ENCODE measurements at places on chromosomes 3 and 15.

- no peak for DNase-seq
These were observed 304.9 kb upstream of the ADAMTS9 start for GRCh38 chr3:64992530-64993285.

GRCh38 chr3:31634476-31634875, 101.8 kb downstream of the STT3B start:
- DNase-seq = no peak

DNA sequence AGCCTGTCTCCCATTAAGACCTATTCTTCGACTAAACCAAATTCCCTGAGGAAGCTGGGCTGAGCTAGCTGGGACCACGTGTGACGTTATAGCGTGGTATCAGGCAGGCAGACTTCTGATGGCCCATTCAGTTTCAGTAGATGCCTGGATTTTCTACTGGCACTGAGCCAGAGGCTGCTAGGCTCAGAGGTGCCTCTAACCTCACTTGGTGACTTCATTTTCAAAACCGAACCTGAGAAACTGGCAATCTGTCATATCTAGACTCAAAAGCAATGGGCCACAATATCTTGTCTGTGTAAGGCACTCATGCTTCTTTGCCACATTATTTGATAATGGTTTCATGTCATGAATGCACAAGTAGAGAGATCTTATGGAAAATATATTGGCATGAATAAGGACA, 352.1 kb upstream of the AZI2 start:
- DNase-seq = peak; percentile 2

DNA sequence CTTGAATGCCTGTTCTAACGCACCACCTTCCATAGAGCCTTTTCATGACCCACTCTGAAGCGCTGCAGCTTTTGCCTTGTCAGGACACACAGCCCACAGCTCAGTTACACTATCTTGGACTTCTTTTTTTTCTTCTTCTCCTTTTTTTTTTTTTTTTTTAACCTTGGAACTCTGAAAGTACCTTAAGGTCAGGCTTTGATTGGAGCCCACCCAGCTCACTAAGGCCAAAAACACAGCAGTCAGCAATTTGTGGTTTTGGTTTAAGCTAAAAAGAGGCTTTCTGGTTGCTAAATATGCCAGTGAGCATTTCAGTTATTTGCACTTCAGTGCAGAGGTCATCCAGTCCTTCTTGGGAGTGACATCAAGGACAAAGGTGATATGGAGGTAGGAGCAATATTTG, 1.7 kb downstream of the SLC25A20 start:
- DNase-seq = no peak

- no peak for DNase-seq
These were observed 187.8 kb downstream of the SHOX2 start for GRCh38 chr3:157918402-157918801.

DNA sequence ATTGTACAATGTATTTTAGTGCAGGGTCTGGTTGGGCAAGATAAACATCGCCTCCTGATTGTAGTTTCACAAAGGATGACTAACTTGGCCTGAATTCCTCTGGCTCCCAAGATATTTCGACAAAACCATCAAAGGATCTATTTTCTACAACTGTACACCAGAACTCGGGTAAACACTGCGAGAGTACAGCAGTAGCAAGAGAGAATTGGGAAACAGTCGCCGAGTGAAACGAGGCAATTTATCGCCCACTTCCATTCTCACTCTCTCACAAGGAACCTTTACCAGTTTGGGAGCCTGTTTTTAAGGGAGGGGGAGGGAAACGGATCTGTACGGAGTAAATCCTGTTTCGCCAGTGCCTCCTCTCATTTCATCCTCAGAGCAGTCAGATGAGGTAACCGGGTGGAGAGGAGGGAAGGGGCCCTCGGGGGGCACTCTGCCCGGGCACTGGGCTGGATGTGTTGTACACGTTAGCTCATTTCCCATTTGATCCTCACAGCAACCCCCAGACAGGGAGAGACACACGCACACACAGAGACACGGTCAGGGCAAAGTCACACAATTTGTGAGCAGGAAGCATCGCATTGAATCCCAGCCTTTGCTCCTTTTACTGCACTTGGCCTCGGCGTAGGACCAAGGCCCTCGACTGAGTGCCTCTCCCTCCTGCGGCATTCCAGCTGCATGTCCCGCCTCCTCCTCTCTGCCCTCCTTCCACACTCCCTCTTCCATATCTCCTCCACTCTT, 120.1 kb downstream of the LIPC start:
- DNase-seq = no peak

- DNase-seq = no peak
These were observed 144.0 kb downstream of the SMAD6 start for GRCh38 chr15:66846031-66846430.

- peak; percentile 86 for DNase-seq
These were observed 741.0 kb upstream of the CBLB start for GRCh38 chr3:106609666-106610301.

GRCh38 chr3:85337895-85338294, 379.1 kb downstream of the CADM2 start:
- DNase-seq = no peak

GRCh38 chr15:73378089-73378488, 9.3 kb upstream of the HCN4 start:
- no peak for DNase-seq

DNA sequence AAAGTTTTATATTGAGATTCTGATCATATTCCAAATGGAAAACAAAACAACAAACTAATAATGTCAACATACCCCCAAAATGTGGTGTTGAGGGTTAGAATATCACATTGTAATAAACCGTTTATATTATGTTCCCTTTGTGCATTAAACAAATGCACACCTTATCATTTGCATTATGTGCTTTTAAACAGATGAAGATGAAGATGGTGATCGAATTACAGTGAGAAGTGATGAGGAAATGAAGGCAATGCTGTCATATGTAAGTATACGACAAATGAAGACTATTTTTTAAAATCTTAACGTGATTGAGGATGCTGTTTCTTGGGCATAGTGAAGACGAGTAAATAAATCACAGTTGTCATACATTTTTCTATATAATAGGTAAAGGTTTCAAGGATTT, 20.6 kb downstream of the MAP2K5 start:
- no peak for DNase-seq

DNA sequence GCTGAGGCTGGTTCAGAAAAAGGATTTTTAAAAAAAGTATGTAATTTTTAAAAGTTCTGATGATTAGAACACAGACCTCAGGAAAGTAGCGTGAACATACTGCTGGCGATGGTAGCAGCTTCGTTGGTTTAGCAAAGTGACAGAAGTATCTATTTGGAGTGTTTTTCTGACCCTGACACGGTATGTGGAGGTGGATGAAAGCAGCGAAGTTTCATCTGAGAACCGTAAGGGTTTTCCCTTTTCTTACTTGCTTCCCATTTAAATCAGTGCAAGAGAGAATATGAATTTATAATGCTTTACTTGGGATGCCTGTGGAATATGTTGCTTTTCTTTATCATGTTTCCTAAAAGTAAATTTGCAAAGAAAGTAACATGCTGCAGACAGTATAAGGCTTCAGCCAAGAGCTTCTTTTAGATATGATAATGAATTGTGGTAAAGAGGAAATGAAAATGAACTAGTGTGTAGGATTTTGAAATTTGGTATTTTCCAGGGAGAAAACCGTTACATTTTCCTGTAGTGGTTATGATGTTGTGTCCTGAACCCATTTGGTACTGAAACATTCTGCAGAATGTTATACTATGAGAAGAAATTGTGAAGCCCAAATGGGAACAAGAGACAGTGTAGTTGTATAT, 3.9 kb downstream of the CHST2 start:
- DNase-seq = no peak

GRCh38 chr15:82663186-82663600, 16.0 kb upstream of the CPEB1 start:
- peak; percentile 38 for DNase-seq

GRCh38 chr3:110650741-110651140, 420.9 kb upstream of the NECTIN3 start:
- no peak for DNase-seq

DNA sequence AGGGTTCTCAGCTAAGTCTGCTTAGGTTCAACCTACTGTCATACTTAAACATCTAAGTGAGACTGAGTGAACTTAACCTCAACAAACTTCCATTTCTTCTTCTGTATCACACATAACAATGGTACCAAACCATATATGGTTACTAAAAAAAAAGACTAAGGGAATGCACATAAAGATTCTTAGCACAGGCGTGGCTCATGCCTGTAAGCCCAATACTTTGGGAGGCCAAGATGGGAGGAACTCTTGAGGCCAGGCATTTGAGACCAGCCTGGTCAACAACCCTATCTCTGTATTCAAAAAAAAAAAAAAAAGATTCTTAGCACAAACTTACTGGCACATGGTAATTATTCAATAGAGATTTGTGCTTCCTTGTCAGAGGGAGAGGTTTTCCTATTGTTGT, 57.9 kb downstream of the ACAP2 start:
- DNase-seq = no peak

GRCh38 chr3:4895838-4896237, 83.4 kb upstream of the BHLHE40 start:
- DNase-seq = no peak

DNA sequence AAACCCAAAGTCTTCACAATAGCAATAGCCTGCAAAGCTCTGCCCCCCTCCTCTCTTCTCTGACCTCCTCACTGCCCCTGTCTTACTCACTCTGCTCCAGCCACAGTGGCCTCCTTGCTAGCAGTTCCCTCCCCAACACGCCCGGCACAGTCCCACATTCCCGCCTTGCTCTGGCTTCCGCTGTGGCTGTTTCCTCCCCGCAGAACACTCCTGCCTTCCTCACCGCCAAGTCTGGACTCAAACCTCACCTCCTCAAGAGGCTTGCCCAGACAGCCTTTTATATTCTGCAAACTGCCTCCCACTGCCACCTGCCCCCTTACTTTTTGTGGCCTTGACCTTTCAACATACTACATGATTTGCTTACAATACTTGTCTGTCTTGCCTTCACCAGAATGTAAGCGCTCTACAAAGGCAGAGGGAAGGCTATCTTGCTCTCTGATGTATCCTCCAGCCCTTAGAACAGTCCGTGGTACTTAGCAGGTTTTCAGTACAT, 406 bp upstream of the MPI start:
- DNase-seq = peak; percentile 36
